ENCODE measurements at places on chromosomes 16 and 17. TPM values are rescaled to one million over a fixed set of nuclear protein-coding genes. Genes with fewer than 3 reads are reported as not detected.

DNA sequence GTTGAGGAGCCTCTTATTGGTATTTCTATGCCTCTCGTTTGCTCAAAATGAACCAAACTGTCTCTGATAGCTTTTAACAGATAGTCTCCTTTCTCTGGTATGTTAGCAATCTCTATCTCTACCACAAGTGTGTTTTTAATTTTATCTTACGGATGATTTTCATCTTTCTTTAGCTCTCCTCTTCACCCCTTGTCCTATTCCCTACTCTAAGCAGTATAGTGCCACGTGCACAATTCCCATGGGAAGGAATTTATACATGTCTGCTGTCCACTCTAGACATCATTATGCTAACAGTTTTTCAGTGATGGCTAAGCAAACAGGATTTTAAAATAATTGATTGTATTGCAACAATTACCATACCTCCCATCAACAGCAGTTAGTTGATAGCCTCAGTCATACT, 177.3 kb downstream of the CYB561 start:
- DNase-seq: no peak

The OR1F1 gene
- total RNA-seq: not detected

DNA sequence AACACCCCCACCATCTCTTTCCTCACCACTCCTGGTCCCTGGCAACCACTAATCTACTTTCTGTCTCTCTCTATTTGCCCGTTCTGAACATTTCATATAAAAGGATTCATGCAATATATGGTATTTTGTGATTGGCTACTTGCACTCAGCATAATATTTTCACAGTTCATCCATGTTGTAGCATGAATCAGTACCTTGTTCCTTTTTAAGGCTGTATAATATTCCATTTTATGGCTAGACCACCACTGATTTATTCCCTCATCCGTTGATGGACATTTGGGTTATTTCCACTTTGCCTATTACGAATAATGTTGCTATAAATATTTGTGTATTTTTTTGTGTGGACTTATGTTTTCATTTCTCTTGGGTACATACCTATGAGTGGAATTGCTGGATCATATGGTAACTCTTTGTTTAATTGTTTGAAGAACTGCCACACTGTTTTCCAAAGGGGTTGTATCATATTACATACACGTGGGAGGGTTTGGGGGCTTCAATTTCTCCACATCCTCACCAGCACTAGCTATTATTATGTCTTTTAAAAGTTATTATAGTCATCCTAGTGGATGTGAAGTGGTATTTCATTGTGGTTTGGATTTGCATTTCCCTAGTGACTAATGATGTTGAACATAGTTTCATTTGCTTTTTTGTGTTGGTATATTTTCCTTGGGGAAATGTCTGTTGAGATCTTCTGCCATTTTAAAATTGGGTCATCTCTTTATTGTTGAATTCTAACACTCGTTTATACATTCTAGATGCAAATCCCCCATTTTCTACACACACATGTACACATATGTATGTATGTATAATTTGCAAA, 26.3 kb downstream of the SEC14L5 start:
- DNase-seq: no peak

The CHST6 gene
- total RNA-seq: not detected

- no peak for DNase-seq
Measured at GRCh38 chr16:67907397-67908180, 14.5 kb downstream of the PSKH1 start.

The ABCC6 gene
- total RNA-seq: not detected

The PPP1R1B gene
- 0.42 TPM for total RNA-seq

- DNase-seq: no peak
Measured at GRCh38 chr17:81259058-81259605, 20.0 kb downstream of the NDUFAF8 start.

GRCh38 chr17:50219939-50220465, 18.6 kb upstream of the COL1A1 start:
- DNase-seq: no peak

The SLC6A2 gene
- total RNA-seq: not detected

The MYH8 gene
- total RNA-seq: not detected

DNA sequence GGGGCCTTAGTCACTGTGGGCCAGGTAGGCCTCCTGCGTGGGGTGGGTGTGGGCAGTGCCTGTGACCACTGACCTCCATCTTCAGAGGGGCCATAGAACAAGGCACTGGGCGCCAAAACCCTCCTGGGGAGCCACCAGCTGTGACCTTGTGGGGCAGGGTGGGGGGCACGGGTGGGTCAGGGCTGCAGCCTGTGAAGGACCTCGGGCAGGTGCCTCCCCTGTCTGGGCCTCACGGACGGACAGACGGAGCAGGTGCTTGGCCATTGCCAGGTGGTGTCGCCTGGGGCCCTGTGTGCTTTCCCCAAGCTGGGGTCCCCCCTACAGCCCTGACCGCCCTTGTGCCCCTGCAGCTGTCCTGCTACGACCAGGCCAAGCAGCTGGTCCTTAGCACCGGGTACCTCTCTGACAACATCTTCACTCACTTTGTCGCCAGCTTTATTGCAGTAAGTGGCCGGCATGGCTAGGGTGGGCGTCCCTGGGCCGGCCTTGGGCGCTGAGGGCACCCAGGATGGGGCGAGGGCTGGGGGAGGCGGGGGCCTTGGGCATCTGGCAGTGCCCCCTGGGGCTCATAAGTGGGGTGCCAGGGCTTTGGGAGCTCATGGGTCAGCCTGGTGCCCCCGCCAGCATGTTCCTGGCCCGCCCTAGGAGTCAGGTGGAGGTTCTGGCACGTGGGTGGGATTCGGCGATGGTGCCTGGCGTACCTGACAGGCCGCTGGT, 5.1 kb downstream of the SLC25A10 start:
- no peak for DNase-seq

- no peak for DNase-seq
Measured at GRCh38 chr17:1110862-1111598, 68.8 kb downstream of the ABR start.

The SPIRE2 gene
- total RNA-seq: 1.3 TPM

The FASN gene
- 126 TPM for total RNA-seq

- DNase-seq: no peak
Measured at GRCh38 chr16:78271981-78272380, 172.5 kb downstream of the WWOX start.

DNA sequence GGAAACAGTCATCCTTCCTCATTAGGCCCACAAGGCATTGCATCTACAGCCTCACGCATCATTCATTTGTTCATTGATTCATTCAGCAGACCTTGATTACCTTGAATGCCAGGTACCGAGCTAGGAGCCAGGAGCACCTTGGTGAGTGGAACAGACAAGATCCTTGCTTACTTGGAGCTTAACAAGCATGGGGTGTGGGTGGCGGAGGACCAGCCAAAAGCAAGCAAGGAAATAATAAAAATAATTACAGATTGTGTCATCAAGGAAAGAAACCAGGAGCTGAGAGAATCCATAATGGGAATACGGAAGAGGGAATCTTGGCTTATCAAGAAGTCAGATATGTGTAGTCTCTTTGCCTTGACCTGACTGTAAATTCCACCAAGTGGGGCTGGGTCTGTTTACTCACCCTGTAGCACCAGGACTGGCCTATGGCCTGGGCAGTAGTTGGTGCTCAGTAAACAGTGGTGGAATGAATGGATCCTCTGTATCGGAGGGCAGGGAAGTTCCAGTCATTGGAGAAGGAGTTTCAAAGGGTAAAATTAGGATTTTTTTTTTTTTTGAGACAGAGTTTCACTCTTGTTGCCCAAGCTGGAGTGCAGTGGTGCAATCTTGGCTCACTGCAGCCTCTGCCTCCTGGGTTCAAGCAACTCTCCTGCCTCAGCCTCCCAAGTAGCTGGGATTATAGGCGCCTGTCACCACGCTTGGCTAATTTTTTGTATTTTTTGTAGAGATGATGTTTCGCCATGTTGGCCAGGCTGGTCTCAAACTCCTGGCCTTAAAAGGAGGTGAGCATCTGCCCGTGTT, 157.7 kb downstream of the MSI2 start:
- DNase-seq: no peak

The CCL7 gene
- total RNA-seq: not detected

- DNase-seq: no peak
Measured at GRCh38 chr17:11598274-11599221, at the start of gene DNAH9. Gene DNAH9 (plus strand): TSS chr17:11598470. CDS start chr17:11598499, 29 bp downstream.

The CCNF gene
- 3.3 TPM for total RNA-seq

DNA sequence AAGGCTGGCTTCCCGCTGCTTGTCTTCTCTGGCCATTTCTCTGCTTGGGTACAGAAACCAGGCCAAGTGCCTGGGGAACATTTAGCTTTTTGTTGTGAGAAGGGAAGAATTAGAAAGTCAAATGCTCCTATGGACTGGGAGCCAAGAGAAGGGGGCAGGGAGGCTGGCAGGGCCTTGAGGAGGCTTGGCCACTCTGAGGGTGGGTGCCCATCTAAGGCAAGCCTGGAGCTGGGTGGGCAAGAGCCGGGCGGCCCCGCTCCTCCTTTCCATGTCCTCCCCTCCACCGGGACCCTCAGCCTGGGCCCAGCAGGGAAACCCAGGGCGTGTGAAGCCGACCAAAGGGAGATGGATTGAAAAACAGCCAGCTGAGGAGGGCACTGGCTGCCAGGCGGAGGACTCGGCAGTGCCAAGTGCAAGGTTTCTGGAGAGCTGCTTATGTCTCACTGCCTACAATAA, 69.4 kb downstream of the NTN1 start:
- no peak for DNase-seq

DNA sequence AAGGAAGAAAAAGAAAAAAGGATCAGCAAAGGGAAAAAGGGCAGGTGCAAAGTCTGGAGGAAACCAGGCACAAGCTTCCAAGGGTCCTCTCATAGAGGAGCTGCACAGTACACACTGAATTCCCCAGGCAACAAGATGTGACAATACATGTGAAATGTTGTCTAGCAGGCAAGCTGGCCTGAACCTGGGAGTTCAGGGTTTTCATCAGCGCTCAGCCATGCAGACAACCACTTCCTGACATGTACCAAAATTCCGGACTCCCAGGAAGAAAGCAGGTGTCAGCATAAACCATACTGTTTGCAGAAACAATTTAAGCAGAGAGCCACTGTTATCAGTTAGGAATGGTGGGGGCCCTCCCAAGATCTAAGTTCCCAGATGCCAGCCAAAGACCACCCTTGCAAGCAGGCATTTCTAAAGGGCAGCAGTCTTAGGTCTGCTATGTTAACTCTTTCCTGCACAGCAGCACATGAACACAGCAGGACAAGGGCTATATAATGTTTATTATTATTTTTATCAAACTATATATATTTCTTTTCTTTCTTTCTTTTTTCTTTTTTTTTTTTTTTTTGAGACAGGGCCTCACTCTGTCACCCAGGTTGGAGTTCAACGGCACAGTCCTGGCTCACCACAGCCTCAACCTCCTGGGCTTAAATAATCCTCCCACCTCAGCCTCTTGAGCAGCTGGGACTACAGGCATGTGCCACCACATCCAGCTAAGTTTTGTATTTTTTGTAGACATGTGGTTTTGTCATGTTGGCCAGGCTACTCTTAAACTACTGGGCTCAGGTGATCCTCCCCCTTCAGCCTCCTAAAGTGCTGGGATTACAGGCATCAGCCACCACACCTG, 10.1 kb downstream of the TK2 start:
- no peak for DNase-seq

DNA sequence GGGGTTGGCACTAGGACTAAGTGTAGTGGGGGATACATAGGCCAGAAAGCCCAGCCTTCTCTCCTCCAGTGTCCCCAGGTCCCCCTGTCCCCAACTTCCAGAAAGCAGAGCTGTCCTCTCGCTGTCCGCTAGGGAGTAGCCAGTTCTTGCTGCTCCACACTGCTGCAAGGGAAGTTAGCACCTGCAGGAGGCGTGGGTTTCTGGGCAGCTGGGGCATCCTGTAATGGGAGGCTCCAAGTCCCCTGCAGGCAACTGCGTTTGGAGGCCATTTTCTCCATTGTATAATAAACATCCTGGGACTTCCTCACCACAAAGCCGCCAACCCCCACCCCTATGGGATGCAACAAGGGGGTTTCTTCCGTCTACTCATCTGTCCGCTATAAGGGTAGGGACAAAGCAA, 1.7 kb downstream of the RPRML start:
- DNase-seq: no peak

- DNase-seq: no peak
Measured at GRCh38 chr17:65531256-65532100, 30.0 kb downstream of the AXIN2 start.

The SHBG gene
- 0.40 TPM for total RNA-seq

The RNF112 gene
- total RNA-seq: 0.25 TPM

DNA sequence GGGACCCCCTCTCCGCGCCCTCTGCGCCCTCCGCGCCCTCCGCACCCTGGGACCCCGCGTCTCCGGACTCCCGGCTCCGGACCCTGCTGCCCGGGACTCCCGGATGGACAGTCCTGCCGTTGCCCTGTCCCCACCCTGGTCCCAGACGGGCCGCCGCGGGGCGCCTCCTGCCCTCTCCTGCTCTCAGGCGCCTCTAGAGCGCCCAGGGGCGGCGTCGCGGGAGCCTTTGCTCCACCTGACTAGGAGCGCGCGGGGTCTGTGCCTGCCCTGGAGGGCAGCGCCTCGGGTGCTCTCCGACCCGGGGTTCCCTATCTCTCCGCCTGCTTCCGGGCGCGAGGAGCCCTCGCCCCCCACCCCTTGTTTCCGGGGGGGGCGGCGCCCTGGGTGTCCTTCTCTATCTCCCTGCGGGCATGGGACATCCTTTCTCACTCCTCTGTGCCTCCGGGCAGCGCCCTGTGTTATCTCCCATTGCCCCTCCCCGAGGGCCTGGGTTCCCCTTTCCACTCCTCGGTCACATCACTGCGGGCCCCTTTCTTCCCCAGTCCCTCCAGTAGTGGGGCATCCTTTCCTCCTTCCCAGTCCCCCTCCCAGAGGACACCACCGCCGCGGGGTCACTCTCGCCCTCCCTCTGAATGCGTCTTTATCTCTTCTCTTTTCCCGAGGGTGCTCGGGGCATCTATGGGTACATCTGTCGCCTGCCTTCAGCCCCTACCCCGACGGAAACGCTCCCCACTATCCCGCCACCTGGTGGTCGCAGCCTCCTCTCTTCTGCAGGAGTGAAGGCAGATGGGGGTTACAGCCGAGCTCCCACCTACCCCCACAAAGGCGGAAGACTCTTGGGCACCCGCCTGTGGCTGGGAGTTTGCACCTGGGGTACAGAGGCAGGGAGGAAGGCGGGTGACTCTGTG, 875 bp downstream of the PRKCB start:
- DNase-seq: peak; percentile 33

- no peak for DNase-seq
Measured at GRCh38 chr17:81427173-81428120, 32.2 kb downstream of the BAHCC1 start.

The GPR139 gene
- total RNA-seq: not detected

The KRTAP3-2 gene
- total RNA-seq: not detected

GRCh38 chr17:78132084-78132676, 1.6 kb downstream of the TMC8 start:
- peak; percentile 44 for DNase-seq

- no peak for DNase-seq
Measured at GRCh38 chr17:13200671-13201070, 182.8 kb upstream of the ELAC2 start.

DNA sequence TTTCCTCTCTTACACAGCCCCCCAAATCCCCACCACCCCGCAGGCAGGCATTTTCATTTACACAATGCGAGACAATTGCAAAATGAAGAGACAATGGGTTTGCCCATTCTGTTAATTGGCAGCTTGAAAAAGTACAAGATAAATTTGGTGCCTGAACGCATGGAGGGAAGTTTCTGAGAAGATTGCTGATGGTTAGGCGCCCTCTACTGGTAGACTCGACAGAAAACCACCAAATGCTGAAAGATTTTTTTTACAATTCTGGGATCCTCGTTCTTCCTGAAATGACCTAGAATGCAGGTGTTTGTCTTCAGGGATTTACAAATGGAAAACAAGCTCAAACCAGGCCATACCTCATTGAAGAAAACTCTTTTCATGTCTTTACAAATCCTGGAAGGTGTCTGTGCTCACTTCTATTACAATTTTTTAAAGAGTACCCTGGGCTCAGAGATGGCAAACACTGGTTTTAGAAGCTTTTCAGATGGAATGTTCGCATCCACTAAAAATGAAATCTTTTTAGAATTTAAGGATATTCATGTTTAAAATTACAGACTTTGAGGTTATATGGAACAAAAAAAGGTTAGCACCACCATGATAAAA, 338.5 kb downstream of the PMP22 start:
- peak; percentile 14 for DNase-seq

The CCL3 gene
- total RNA-seq: 5.8 TPM
